ENCODE measurements at places on chromosomes 4 and X. TPM values are rescaled to one million over a fixed set of nuclear protein-coding genes. Genes with fewer than 3 reads are reported as not detected.

GRCh38 chrX:25020905-25021449 lies 5.2 kb upstream of the ARX start:
- DNase-seq: no peak

DNA sequence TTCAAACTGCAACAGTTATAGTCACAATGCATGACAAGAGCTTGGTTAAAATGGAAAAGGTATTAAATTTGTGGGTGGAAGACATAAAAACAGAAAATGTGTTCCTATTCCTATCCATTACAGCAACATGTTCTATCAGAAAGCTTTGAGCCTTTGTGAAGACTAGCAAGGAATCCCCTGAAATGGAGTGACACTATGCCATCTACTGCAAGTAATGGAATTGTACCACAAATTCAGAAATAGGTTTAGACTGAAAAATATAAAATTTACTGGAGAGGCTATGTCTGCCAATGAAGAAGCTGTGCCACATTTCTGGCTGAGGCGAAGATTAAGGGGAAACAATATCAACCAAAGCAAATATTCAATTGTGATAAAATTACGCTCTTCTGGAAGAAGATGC lies 247.9 kb downstream of the ADAM29 start:
- DNase-seq: no peak

Gene NPY1R
- total RNA-seq: 6.6 TPM

- no peak for DNase-seq
These were observed 297.5 kb downstream of the DCTD start for GRCh38 chr4:182619660-182620059.

Gene SLC25A53
- total RNA-seq: 6.1 TPM

DNA sequence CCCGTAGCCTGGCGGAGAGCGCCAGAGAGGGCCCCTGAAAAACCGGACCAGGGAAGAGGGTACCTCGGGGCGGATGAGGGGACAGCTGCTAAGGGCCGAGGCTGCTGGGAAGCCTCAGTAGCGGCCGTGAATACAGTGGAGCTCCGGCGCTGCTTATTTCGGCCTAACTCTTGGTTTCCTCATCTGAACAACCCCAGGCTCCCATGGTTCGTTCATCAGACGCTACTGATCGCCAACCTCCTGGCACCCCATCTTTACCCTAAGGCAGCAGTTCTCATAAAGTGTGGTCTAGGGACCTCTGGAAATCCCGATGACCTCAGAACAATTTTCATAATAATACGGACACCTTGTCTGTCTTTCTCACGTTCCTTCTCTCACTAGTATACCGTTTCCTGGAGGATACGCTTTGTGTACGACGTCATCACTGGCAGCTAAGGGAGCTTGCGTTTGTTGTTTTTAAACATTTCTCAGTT lies 645 bp upstream of the RAB28 start:
- no peak for DNase-seq

DNA sequence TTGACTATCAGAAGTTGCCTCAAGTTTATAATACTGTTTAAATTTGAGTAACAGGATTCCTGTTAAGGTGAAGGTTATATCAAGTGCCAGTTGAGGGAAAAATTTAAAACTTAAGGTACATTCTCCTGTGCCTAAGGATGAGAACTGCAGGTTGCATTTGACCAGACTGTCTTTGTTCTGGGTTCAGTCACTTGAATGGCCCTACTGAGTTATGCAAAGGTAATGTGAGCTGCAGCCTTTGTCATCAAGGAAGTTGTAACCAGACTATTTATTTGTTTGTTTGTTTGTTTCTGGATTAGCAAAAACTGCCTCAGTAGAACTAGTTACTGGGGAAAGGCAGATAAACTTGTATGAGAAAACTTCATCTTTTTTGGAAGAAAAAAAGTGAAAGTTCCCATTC lies 131.9 kb downstream of the ATOH1 start:
- no peak for DNase-seq

GRCh38 chr4:55866973-55867574 lies 13.6 kb downstream of the EXOC1 start:
- no peak for DNase-seq

Gene UGT2B10
- 1.8 TPM for total RNA-seq

Gene SATL1
- total RNA-seq: 0.09 TPM

- DNase-seq: no peak
These were observed 186.6 kb upstream of the GNPDA2 start for GRCh38 chr4:44912980-44913379.

DNA sequence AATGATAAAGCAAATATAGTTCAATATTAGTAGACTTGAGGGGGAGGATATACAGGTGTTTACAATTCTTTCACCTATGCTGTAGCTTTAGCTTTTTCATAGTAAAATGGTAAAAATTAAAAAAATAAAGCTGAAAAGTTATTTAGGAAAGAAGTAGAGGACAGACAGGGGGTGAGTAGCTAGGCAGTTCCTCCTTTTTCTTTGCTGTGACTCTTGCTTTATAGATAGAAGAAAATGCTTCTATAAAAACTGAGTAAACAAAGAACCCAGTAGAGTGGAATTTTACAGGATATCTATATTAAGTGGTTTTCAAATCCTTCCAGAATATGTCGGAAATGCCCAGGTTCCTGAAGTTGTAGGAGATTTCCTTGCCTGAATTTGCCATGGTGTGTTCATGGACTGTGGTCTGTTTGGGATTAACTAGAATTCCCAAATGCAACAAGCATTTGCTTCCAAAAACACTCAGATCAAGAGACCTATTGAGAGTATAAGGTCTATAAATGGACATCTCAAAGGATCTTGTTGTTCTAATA lies 74.9 kb downstream of the KDR start:
- no peak for DNase-seq

- no peak for DNase-seq
These were observed 455 bp upstream of the ABCB7 start for GRCh38 chrX:75156531-75156945.

- DNase-seq: no peak
These were observed 96.0 kb downstream of the PTTG2 start for GRCh38 chr4:38056011-38056685.

DNA sequence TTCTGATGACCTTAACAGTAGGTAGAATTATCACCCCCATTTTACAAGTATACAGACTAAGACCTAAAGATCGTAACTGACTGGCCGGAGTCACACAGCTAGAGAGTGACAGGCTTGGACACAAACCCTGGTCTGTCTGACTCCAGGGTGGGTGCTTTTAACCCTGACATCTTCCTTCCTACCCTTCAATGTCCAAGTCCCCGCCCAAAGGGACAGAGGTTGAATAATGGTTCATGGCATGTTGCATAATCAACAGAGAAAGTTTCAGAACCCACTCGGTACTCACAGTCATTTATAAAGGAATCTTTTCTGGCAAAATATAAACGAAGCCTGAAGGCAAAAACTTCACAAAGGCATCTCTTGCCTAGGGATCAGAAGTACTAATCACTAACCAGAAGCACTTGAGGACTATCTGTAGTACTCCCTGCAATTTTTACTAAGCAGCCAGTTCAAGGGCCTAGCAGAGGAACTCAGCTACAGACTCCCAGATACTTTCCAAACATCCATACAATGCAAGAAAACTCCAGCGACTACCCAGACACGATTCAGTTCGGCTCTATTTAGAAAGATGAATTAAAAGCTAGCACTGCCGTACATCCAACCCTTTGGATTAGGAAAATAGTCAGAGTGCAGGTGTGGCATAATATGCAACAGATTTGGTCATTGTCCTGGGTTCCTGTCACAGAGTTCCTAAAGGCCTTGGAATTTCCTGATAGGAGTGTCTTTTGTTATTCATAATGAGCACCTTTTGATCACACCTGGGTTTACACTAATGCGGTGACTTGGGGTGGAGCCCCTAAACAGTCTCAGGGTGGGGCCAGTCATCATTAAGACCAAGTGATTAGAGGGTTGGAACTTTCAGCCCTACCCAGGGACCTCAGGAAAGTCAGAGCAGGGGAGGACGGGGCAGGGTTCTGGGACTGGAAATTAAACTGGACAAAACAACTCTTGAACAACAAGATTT lies 44.0 kb downstream of the RELL1 start:
- DNase-seq: no peak

DNA sequence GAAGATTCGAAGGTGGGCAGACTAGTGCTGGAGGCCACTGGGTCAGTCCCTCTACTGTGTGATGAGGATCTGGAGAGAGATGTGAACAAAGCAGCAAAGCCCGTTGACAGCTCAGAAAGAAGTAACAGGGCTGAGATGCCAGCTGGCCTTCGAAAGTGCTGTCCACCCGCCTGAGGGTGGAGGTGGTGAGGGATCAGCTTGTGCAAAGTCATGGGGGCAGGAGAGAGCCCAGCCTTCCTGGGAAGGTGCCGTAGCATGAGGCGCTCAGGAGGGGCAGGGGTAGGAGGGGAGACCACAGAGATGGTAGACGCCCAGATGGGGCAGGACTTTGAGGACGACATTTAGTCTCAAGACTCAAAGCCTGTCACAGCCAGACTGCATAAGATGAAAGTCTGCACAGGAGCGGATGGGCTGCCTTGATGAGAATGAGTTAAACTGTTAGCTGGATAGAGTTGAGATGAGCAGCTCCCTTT lies 19.7 kb downstream of the TBC1D14 start:
- no peak for DNase-seq

Gene LONRF3
- 11.1 TPM for total RNA-seq

DNA sequence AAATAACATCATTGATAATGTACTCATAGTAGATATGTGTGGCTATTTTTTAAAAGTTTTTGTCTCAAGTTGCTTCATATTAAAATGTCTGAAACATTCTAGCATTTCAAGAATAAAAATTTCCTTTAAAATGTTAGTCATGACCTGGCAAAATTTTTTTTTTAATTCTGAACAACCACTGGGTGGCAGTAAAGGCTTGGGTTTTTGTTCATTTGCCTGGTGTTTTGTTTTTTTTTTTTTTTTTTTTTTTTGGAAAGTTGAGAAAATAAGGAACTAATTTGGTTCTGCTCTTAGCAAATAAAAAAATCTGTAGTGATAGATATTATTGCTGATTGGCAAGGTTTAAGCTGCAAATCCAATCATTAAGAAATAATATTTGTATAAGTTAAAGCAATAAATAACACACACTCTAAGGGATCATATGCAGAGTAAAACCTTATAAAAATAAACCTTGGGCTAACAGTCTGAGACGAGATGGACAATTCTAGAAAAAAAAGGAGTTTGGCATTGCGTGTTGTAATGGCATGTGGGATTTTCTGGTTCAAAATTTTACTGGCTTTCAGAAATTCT lies 81.4 kb downstream of the CEP44 start:
- DNase-seq: no peak

GRCh38 chr4:25788703-25789238 lies 74.0 kb downstream of the SEL1L3 start:
- no peak for DNase-seq
